Naive thymus-derived CD8-positive, alpha-beta T cell (primary cell): ENCODE measurements at places on chromosomes 3 and 15. TPM values are rescaled to one million over a fixed set of nuclear protein-coding genes. Genes with fewer than 3 reads are reported as not detected.

Gene TRH
- total RNA-seq, result not detected

Gene SMCO1
- total RNA-seq, result not detected

Gene DLL4
- total RNA-seq, result not detected

Gene SNRK
- 225 TPM for total RNA-seq

Gene ACP3
- not detected for total RNA-seq

Gene GRK7
- 0.42 TPM for total RNA-seq

- no peak for DNase-seq
Measured at GRCh38 chr3:133924041-133924440, 28.4 kb upstream of the RAB6B start.

- no peak for DNase-seq
Measured at GRCh38 chr3:52345521-52346109, 29.5 kb downstream of the DNAH1 start.

- DNase-seq, result no peak
Measured at GRCh38 chr3:193569119-193569518, 14.4 kb upstream of the ATP13A4 start.

- DNase-seq, result no peak
Measured at GRCh38 chr15:25241241-25241801, 197.5 kb downstream of the UBE3A start.
